ENCODE measurements at places on chromosomes 1 and 21.

GRCh38 chr1:184892116-184892515 lies 82.2 kb downstream of the NIBAN1 start:
- no peak for DNase-seq

DNA sequence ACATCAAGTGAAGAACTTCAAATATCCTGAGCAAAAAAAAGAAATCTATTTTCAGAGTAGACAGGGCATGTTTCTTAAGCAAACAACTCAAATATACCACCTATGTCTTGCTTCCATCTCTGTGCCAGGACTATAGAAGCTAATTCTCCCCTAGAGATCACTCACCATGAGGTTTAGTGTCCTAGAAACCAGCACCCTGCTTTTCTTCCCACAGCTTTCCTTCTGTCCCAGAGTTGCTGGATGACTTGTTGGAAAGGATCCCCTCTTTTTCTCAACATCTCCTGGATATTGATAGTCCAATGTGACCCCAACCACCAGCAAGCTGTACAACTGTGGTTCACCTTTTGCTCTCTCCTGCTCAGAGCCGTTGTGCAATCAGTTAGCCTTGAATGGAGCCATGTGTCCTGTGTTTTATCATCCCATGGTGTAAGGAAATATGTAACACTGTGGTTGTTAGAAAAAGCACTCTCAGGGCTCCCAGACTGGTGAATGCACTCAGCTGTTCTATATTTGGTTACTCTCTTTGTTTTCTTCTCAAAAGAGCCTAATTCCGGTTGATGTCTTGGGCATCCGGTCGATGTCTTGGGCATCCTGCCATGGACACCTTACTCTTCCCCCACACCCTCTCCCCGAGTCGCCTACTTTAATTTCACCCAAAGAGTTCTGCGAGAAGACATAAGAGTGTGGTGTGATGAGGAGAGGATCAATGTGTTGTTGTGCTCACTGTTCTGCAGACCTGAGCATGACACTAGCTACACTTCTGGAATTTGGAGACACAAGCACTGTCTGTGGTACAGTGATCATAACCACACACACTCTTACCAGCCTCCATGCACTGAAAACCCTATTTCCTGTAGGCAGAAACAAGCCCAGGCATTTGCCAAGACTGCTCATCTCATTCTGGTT lies 1.7 kb downstream of the TNFSF4 start:
- DNase-seq = no peak

- no peak for DNase-seq
Measured at GRCh38 chr1:10947691-10948462, 64.6 kb upstream of the TARDBP start.

GRCh38 chr1:76274302-76274701 lies 199.8 kb downstream of the ST6GALNAC3 start:
- DNase-seq = no peak
